ENCODE measurements at places on chromosomes 16 and 17.

DNA sequence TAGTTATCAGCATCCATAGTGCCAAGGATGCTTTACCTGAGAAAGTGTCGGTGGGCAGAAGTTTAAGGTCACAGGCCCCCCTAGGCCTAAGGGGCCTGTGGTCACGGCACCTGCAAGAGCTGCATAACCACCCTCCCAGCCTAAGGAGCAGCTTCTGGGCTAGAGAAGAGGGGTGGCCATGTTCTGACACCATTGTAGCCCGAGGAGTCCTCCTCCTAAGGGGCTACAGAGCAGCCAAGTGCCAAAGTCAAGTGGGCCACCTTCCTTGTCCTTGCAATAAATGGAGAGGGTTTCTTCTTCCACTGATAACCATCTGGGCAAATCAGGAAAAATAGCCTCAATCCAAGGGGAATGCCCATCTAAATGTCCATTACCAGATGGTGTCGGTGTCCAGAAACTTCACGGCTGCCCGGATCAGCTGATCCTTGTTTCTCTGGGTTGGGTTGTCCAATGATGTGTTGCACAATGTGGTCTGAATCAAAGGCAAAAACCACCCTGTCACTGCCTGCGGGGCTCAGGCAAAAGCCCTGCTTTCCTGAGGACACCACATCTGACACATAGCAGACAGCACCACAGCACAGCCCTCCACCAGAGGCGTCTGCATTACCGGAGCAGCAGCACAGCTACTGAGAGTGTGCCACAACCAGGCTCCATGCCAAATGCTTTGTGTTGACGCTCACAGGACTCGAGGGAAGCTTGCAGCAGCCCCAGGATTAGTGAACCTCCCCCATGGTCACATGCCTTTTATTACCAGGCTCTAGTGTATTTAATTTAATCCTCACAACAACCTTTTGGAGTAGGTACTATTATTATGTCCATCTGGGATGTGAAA, 12.8 kb downstream of the ATPAF2 start:
- no peak for DNase-seq

DNA sequence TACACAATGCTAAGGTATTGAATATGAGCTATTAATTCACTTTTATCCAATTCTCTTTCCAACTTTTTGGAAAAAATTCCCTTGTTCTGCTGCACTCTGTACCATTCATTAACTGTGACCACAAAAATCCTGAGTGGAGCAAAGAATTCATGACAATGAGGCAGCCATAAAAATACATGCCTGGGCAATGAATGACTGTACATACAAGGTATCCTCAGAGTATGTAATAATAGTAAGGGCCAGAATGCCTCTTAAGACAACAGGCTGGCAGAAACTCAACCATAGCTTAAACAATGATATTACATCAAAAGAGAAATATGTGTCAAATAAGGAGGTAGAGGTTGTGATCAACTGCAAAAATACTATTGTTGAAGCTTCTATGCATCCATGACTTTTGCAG, 74.7 kb upstream of the CA10 start:
- DNase-seq, result no peak

DNA sequence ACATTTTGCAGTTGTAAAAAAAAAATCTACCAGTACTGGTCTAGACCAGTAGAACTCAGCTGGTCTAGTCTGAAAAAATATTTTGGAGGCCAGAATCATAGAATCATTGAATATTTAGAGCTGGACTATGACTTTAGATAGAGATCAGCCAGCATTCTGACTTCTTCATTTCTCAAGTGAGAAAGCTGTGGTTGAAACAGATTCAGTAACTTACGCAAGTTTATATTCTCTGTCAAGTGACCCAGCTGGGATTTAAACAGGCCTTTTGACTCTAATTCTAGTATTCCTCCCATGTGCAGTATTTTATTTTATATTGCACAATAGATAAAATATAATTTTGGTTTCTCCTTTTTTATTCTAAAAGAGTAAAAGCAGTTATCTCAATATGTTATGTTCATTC, 4.9 kb downstream of the TNRC6A start:
- DNase-seq, result no peak

- DNase-seq, result no peak
These were observed 134.4 kb downstream of the SKAP1 start for GRCh38 chr17:48295362-48296288.

DNA sequence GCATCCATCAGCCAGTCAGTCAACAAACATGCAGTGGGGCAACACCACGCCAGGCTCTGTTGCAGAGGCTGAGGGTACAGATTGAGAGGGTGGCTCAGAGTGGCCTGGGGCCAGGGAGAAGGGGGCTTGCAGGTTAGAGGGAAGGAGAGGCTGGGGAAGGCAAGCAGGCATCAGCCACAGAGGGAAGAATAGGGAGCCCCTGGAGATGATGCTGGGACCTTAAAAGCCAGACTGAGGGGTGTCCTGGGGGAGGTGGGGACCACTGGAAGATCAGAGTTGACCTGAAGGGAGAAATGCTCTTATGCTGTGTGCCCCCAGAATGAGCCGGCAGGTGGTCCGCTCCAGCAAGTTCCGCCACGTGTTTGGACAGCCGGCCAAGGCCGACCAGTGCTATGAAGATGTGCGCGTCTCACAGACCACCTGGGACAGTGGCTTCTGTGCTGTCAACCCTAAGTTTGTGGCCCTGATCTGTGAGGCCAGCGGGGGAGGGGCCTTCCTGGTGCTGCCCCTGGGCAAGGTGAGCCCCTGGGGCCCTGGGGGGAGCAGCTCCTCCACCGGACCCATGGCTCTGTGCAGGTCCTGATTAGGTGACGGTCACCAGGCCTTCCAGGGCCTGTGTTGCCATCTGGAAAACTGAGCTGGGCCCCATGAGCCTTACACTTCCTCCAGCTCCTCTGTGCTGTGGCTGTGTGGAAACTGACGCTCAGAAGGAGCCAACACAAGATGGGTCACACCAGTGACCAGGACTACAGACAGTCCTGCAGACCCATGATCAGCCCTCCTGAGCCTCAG, 1.7 kb downstream of the CORO1A start:
- no peak for DNase-seq

All from brain pericyte (primary cell).